Stimulated activated CD8-positive, alpha-beta memory T cell treated with anti-CD3 and anti-CD28 coated beads, Interleukin-15, amount 100 ng/mL, for 48 hours (primary cell): ENCODE measurements at places on chromosomes 1 and 21.

DNA sequence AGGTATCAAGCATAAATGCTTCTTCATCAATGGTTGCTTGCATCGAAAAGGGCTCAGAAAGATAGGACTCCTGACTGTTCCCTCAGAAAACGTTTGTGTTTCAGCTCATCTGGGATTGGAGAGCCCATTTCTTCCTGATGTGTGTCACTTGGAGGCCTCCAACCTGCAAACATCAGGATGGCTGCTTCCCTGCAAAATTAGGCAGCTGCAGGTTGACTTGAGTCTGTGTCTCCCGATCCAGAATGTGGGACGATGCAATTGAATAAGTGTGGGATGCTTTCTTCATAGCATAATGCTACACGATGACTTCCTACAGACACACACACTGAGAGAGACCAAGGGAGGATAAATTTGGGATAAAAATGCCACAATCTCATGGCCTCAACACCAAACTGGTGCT lies 42.2 kb downstream of the OLIG1 start:
- DNase-seq = no peak

DNA sequence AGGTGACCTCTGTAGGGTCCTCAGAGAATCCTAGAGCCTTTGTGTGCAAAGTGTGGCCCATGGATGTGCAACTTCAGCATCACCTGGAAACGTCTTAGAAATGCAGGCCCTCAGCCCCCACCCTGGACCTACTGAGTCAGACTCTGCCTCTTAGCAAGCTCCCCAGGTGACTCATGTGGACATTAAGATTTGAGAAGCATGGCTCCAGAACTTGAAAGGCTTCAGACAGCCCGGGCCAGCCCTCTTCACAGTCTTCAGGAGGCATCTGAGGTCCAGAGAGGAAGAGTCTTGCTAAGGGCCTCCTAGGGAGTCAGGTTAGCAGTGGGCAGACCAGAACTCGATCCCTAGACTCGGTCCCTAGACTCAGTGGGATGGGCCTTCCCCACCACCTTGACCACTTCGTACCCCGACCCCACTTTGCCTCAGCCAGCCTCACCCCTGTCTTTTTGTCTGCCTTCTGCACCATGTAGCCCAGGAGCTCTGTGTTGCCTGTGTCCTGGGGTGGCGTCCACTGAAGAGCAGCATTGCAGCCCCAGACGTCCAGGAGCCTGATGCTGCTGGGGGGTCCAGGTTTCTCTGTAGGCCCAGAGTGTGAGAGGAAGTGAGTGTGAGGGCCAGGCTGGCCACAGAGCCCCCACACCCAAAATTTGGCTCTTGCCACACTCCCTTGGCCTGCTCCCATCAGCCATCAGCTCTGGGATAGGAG lies 4.8 kb downstream of the MYBPH start:
- no peak for DNase-seq

DNA sequence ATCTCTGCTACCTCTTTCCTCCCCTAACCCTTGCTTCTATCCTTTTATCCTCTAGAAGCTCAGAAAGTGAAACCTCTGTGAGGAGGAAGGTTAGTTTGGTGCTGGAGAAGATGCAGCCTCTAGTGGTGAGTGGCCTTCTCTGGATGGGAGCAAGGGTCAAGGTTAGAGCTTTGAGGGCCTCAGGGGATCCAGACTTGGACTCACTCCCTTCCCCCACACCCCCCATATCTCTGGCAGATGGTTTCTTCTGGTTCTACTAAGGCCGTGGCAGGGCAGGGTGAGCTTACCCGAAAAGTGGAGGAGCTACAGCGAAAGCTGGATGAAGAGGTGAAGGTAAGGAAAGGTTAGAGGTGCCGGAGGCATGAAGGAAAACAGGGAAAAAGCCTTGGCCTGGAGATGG lies 9.2 kb downstream of the CGN start:
- no peak for DNase-seq

- no peak for DNase-seq
These were observed 37.5 kb upstream of the QSOX1 start for GRCh38 chr1:180116964-180117763.

- DNase-seq = no peak
These were observed 45.5 kb downstream of the GRIK3 start for GRCh38 chr1:36988741-36989193.

- no peak for DNase-seq
These were observed 147.3 kb upstream of the WNT4 start for GRCh38 chr1:22290157-22290556.
